Activated CD4-positive, alpha-beta T cell treated with anti-CD3 and anti-CD28 coated beads for 1 hour (primary cell): ENCODE measurements at places on chromosomes 11 and 22.

DNA sequence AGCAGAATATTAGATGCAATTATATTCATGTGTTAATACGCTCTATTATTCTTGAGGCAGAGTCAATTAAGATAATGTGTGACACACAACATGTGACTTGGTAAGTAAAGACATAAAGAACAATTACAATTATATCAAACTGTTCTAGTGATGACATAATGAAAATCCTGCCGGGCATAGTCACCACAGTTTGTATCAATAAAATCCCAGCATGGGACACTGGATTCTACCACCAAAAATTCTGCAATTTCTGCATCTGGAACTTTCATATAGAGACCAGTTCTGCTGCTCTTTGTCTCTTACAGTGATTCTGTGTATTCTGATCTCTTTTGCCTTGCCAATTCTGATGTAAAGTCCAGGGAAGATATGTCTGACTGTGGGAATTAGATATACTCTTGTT lies 495.6 kb upstream of the LRRC4C start:
- no peak for DNase-seq

DNA sequence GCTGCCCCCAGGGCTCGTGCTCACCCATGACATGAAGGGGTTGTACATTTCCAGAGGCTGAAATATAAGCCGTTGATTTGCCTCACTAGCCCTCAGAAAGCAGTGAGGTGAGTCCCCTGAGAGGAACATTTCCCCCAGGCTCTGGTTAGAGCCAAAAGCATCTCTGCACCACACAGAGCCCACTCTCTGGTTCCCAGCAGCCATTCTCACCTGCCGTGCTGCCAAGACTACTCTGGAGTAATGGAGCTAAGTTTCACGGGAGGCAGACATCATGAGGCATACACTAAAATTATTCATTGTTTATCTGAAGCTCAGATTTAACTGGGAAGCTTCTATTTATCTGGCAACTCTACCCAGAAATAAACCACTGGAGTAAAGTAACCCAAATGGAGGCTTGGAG lies 40.8 kb downstream of the CACNA1I start:
- DNase-seq = no peak

DNA sequence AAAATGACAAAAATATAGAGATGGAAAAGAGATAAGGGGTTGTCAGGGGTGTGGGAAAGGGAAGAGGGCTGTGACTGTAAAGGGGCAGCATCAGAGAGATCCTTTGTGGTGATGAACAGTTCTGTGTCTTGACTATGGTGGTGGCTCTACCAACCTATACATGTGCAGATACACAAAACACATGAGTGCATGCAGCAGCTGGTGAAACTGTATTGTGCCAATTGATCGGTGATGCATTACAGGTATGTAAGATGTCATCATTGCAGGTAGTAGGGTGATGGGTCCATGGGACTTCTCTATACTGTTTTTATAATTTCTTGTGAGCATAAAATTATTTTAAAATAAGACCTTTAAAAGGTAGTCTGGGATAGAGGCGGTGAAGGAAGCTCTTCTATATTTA lies 24.1 kb upstream of the ZDHHC13 start:
- no peak for DNase-seq

DNA sequence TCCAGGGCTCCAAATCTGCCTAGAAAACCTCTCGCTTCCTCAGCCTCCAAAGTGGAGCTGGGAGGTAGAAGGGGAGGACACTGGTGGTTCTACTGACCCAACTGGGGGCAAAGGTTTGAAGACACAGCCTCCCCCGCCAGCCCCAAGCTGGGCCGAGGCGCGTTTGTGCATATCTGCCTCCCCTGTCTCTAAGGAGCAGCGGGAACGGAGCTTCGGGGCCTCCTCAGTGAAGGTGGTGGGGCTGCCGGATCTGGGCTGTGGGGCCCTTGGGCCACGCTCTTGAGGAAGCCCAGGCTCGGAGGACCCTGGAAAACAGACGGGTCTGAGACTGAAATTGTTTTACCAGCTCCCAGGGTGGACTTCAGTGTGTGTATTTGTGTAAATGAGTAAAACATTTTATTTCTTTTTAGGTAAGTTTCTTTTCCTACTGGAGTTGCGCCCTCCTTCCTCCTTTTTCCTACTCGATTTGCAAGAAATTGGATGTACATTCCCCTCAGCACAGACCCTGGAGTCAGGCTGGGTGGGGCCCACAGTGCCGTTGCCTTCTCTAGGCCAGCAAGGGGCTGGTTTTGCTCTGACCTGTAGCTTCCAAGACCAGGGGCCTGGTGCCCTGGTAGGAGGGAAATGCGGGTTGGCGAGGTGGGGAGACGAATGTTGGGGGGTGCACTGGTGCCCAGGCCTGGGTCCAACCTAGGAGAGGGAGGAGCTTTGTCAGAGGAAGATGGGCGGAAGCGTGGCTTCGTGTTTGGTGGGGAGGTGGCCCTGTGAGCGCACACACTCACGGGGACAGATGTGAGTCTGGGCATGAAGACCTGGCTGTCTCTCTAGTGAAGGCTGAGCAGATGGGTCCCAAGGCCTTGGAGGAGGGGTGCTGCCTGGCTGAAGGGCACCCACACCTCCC lies 50.6 kb downstream of the ST14 start:
- no peak for DNase-seq

- DNase-seq = peak; percentile 46
These were observed 3.8 kb upstream of the ADORA2A start for GRCh38 chr22:24423519-24424000.
